ENCODE measurements at places on chromosomes 6 and 20.

DNA sequence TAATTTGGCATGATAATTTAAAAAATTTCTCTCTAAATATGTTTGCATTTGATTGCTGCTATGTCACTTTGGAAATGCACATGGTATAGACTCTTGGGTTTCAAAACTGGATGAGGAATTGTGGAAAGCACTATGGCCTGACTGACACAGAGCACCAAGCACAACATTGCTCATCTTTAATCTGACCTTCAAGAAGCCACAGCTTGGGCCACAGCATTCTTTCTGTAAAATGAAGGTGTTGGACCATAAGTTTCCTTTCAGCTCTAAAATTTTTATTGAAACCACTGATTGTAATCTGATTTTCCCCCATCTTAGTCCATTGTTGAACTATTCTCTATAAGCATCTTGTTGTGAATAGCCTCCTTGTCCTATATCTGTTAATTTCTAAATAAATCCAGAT lies 41.0 kb downstream of the QKI start:
- peaks cover 58% of the 10 kb centered on the region for H3K4me1 ChIP-seq
- no peak overlapping the region for H3K27ac ChIP-seq
- no peak overlapping the region for H3K4me3 ChIP-seq
- no peaks in the 10 kb centered on the region for H3K27me3 ChIP-seq
- H3K36me3 ChIP-seq = peaks cover 11% of the 10 kb centered on the region
- no peak for DNase-seq

- H3K36me3 ChIP-seq = no peaks in the 10 kb centered on the region
- no peaks in the 10 kb centered on the region for H3K27me3 ChIP-seq
- no peak overlapping the region for H3K4me3 ChIP-seq
- H3K4me1 ChIP-seq = no peaks in the 10 kb centered on the region
- peak; percentile 76 for DNase-seq
Observed at GRCh38 chr6:139240161-139241010, 51.4 kb downstream of the TXLNB start.

DNA sequence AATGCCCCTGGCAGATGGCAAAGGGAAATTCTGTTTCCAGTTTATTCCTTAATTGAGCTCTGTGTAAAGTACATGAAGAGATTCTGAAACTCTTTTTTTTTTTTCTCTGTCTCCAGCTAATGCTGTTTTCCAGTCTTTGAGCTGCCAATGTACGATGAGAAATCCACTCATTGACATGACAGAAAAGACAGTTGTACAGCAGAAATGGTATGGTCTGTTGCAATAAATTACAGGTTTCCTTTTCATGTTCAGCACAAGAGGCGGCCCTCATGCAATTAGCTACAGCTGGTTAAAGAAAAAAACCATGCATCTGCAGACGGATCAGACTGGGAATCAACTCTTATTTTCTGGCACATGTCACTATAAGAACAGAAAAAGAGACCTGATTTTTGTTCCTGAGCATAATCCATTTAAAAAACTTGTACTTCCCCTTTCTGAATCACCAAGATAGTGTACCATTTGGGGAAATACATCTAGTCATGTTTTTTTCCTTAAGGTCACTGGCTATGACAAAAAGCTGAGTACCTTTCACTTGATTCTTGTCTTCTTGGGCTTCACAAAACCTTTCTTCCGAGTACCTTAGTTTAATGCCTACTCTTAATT lies 289.8 kb upstream of the PREP start:
- H3K36me3 ChIP-seq = no peaks in the 10 kb centered on the region
- H3K4me1 ChIP-seq = no peaks in the 10 kb centered on the region
- H3K4me3 ChIP-seq = no peak overlapping the region
- DNase-seq = no peak
- H3K27me3 ChIP-seq = no peaks in the 10 kb centered on the region

GRCh38 chr6:166581091-166581511 lies 5.4 kb downstream of the RAMACL start:
- H3K4me1 ChIP-seq = no peaks in the 10 kb centered on the region
- H3K27ac ChIP-seq = no peak overlapping the region
- H3K27me3 ChIP-seq = no peaks in the 10 kb centered on the region

DNA sequence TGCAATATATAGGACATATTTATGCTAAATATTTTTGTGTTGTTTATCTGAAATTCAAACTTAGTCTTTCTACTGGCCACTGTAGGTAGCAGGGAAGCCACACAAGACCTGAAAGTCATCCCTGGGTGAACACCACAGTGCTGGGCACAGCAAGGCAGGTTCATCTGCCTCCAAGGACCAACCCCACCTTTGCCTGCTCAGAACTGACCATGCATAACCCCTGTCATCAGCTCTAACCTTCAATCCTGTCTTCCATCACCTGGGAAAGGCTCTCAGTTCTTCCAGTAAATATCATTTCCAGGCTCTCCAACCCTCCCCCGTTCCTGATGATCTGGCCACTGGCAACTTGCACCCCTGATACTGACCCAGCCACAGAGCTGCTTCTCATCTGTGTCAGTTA lies 32.7 kb upstream of the CST7 start:
- no peaks in the 10 kb centered on the region for H3K4me1 ChIP-seq
- DNase-seq = no peak
- no peak overlapping the region for H3K4me3 ChIP-seq
- no peaks in the 10 kb centered on the region for H3K36me3 ChIP-seq

DNA sequence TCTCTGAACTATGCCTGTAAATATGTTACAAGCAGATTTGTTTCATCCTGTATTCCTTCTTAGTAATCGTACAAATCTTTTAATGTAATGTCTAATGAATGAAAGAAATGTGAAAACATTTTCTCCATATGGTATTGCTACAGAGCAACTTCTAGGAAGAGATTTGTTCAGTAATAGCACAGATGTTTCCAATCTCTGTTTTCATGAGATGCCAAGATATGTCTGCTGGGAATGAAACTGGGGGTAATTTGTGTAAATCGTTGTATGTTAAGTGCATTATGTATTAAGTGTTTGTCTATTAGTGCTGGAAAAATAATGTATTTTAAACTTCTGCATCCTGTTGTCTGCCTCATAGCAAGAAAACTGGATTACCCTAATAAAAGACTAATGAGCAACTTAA lies 722.2 kb upstream of the EYS start:
- peaks cover 3% of the 10 kb centered on the region for H3K4me1 ChIP-seq
- no peak for DNase-seq
- H3K27me3 ChIP-seq = no peaks in the 10 kb centered on the region
- H3K36me3 ChIP-seq = no peaks in the 10 kb centered on the region
- H3K27ac ChIP-seq = no peak overlapping the region

DNA sequence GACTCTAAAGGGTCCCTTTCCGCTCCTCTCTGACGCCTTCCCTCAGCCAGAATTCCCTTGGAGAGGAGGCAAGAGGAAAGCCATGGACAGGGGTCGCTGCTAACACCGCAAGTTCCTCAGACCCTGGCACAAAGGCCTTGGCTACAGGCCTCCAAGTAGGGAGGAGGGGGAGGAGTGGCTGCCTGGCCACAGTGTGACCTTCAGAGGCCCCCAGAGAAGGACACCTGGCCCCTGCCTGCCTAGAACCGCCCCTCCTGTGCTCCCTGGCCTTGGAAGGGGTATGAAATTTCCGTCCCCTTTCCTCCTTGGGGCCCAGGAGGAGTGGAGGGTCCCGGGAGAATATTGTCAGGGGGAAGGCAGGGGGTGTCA lies 2.7 kb downstream of the VEGFA start:
- H3K27me3 ChIP-seq = no peaks in the 10 kb centered on the region
- H3K4me3 ChIP-seq = peak overlapping the region; percentile 98
- peak overlapping the region; percentile 90 for H3K27ac ChIP-seq
- H3K4me1 ChIP-seq = peaks cover 10% of the 10 kb centered on the region
- peaks cover 20% of the 10 kb centered on the region for H3K36me3 ChIP-seq

DNA sequence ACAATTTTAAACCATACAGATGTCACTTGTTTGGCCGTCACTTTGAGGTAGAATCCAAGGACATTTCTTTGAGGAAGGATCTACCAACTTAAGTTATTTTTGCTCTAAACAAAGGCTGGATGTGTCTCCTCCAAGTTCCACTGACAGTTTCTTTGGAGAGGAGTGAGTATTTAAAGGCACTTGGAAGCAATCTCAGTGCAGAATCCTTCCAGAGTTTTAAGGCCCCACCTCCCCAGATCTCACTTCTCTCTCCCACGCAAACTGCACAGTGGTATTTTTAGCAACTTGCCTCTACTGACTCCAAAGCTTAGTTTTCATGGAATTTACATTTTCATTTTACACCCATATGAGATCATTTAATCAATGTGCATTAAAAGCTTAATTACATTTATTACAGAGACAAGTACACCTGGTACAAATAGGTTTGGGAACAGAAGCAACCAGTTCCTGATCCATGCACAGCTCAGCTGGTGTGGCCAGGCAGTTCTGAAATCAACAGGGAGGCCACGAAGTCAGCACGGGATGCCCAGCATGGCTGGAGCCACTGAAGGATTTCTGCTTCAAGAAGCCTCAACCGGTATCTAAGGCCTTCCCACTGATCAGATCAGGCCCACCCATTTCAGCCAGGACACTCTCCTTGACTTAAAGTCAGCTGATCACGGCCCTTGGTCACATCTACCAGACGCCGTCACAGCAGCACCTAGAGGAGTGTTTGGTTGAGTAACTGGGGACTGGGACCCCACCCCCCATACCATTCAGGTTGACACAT lies 109.8 kb downstream of the SYCP2 start:
- H3K36me3 ChIP-seq = no peaks in the 10 kb centered on the region
- H3K27me3 ChIP-seq = no peaks in the 10 kb centered on the region
- no peaks in the 10 kb centered on the region for H3K4me1 ChIP-seq
- H3K4me3 ChIP-seq = no peak overlapping the region

- H3K36me3 ChIP-seq = no peaks in the 10 kb centered on the region
- H3K4me3 ChIP-seq = no peak overlapping the region
- DNase-seq = no peak
- H3K27me3 ChIP-seq = peaks cover 48% of the 10 kb centered on the region
- no peak overlapping the region for H3K27ac ChIP-seq
Observed at GRCh38 chr6:123000244-123000770, 4.3 kb downstream of the CLVS2 start.

GRCh38 chr6:125431971-125432370 lies 130.2 kb upstream of the HDDC2 start:
- no peak overlapping the region for H3K27ac ChIP-seq
- H3K4me1 ChIP-seq = no peaks in the 10 kb centered on the region
- H3K36me3 ChIP-seq = no peaks in the 10 kb centered on the region
- H3K27me3 ChIP-seq = no peaks in the 10 kb centered on the region
- DNase-seq = no peak

GRCh38 chr6:106547601-106548453 lies 81.5 kb downstream of the RTN4IP1 start:
- DNase-seq = peak; percentile 80
- no peaks in the 10 kb centered on the region for H3K36me3 ChIP-seq
- no peak overlapping the region for H3K27ac ChIP-seq
- H3K4me3 ChIP-seq = no peak overlapping the region
- peaks cover 9% of the 10 kb centered on the region for H3K4me1 ChIP-seq

DNA sequence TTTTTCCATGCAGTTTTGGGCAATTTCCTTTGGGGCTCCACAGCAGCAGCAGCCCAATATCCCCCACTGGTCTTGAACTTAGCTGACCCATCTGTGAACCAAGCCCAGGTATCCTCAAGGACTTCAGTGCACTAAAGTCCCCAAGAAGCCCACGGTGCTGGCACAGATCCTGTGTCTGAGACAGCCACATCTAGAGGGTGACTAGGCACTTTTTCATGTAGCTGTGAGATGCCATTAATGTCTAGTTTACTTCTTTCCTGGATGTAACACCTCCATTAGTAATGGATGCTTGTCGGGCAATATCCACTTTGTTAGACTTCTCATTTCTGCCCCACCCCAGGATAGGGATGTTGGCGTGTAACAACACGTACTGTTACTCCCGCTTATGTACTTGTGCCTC lies 176.2 kb upstream of the PROKR2 start:
- no peak overlapping the region for H3K27ac ChIP-seq
- H3K4me3 ChIP-seq = no peak overlapping the region
- no peak for DNase-seq
- no peaks in the 10 kb centered on the region for H3K4me1 ChIP-seq
- no peaks in the 10 kb centered on the region for H3K27me3 ChIP-seq
- no peaks in the 10 kb centered on the region for H3K36me3 ChIP-seq

GRCh38 chr6:18177286-18177965 lies 22.2 kb downstream of the KDM1B start:
- H3K27ac ChIP-seq = no peak overlapping the region
- no peak for DNase-seq
- H3K36me3 ChIP-seq = no peaks in the 10 kb centered on the region

DNA sequence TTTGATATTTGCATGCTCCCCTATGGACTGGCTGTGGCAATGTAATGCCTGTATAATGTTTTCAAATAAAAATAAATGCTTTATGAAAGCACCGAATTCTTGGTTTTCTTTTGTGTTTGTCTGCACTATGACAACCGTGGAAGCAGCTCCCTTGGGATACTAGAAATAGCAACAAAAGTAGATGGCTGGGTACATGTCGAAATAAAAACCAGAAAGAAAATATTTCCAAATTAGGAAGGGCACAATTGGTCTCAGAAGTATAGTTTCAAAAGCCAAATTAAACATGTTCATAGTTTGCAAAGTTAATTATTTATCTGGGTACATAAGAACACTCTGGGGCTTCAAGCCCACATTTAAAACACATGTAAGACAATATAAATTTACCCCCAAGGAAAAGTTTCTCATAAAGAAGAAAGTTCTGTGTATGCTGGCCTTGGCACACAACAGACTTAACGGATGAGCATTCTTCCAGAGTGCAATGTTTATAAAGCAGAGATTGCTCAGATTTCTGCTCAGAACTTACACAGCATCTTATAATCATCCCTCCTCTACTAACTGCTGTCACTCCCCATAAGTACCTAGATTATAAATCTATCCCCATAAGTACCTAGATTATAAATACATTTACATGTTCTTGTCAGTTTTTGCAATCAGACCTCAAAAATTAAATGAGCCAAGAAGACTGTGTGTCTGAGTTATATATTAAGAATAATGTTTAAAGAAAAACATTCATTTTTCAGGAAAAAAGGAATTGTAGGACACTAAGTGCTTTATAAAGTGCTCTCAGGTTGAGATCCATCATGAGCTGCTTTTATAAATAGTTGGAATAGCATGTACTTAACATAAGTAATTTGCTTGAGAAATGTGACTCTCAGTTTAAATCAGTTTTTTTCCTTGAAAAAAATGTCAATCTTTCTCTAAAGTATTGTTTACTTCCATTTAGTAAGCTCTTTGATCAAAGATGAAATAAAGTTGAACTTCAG lies 230.2 kb upstream of the PLN start:
- H3K27ac ChIP-seq = no peak overlapping the region
- H3K36me3 ChIP-seq = no peaks in the 10 kb centered on the region
- H3K27me3 ChIP-seq = no peaks in the 10 kb centered on the region
- H3K4me1 ChIP-seq = peaks cover 11% of the 10 kb centered on the region
